ENCODE measurements at places on chromosomes 5 and 9.

- no peak for DNase-seq
Measured at GRCh38 chr9:129900263-129901027, 65.2 kb downstream of the USP20 start.

GRCh38 chr5:43661102-43661501 is 58.1 kb downstream of the NNT start:
- peak; percentile 16 for DNase-seq

GRCh38 chr9:92097997-92098482 is 17.2 kb downstream of the SPTLC1 start:
- DNase-seq, result peak; percentile 57

DNA sequence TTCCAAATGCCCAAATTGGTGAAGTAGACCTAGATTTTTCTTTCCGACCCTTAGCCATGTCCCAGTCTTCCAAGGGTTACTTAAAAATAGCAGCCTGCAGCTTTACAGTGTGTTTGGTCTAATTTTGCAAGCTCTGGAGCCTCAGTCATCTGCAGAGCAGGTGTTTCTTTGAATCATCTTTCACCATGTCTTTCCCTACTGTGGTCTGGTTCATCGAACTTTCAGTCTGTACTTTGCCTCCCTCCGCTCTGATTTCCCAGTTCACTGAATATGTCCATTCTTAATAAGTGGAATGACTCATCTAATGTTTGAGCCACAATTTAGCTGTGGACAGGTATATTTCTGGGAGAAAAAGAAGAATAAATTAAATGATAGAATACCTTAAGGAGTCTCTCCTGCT is 1060.7 kb downstream of the EFNA5 start:
- DNase-seq, result no peak

DNA sequence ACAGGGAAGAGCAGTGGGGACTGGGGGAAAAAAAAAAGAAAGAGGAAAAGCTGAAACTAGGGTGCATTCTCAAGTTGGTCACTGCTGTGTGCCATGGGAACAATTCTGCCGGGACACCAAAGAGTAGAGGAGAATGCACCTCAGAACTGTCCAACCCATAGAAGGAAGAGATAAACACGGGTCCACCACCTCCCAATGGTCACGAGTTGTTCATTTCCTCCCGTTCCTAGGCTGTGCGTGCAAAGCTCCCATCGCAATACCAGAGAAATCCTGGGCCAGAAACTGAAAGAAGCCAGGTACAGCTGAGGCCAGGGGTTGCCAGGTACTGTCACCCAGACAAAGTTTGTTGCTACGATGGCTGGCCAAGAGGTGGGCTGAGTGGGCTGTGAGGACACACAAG is 236.9 kb upstream of the ANKRD55 start:
- no peak for DNase-seq

GRCh38 chr5:123808461-123809380 is 296.7 kb downstream of the CSNK1G3 start:
- DNase-seq, result no peak

DNA sequence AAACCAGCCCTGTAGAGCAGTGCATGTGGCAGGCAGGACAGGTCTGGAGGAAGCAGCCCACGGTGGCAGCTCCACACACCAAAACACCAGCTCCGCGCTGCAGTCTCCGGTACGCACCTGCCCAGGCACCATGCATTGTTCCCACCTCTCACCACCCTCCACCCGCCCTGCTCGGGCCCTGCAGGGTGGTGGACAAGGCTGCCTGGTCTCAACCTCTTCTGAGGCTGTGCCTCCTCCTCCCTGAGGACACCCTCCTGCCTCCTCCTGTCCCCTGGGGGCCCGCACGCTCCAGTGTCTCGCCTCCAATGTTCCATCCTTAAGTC is 96.2 kb downstream of the KCNT1 start:
- DNase-seq, result no peak

DNA sequence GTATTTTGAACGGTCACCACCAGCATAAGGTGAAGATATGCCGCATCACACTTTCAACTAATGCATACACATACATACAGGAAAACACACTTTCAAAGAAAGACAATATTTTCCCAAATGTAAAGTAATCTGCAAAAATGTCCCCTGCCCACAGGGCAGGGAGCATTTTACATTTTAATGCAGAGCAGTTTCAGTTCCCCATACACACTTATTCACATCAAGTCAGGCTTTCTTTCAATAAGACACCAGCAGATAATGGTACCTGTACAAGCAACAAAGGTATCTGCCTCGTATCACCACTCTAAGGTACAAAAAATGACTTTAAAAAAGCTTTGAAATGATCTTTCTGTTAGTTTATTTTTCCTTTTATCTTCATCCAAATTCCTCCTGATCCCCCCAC is 247.1 kb upstream of the CCNG1 start:
- no peak for DNase-seq
